Foreskin keratinocyte (primary cell): ENCODE measurements at places on chromosomes 1 and 21. TPM values are rescaled to one million over a fixed set of nuclear protein-coding genes. Genes with fewer than 3 reads are reported as not detected.

The OR14K1 gene
- polyA plus RNA-seq, result not detected in 2 replicates

The CLEC20A gene
- not detected in 2 replicates for polyA plus RNA-seq

The MSH4 gene
- polyA plus RNA-seq, result not detected in 2 replicates

The RIPPLY3 gene
- 0.53 and 0.56 TPM in 2 replicates for polyA plus RNA-seq

The CD244 gene
- not detected in 2 replicates for polyA plus RNA-seq
